ENCODE measurements at places on chromosomes 16 and 17. TPM values are rescaled to one million over a fixed set of nuclear protein-coding genes. Genes with fewer than 3 reads are reported as not detected.

The CCDC144A gene
- total RNA-seq = 0.81 TPM

The ITGAD gene
- not detected for total RNA-seq

The KRT37 gene
- not detected for total RNA-seq

The TUFM gene
- total RNA-seq = 161 TPM

The USP6 gene
- total RNA-seq = 0.13 TPM

The TMED6 gene
- total RNA-seq = 0.53 TPM

The GPR142 gene
- 0.26 TPM for total RNA-seq

The WFIKKN1 gene
- 11.6 TPM for total RNA-seq

The ASPHD1 gene
- 4.1 TPM for total RNA-seq

The SPIRE2 gene
- 12.8 TPM for total RNA-seq

The HAPSTR1 gene
- total RNA-seq = 65.4 TPM

The SLC5A10 gene
- total RNA-seq = 0.29 TPM

The KRTAP2-3 gene
- total RNA-seq = not detected

The CSF3 gene
- total RNA-seq = not detected

The CD300E gene
- 1.5 TPM for total RNA-seq

The SPNS1 gene
- total RNA-seq = 55.2 TPM

The CD300LF gene
- not detected for total RNA-seq

The CPNE7 gene
- 1.7 TPM for total RNA-seq

The KRT14 gene
- total RNA-seq = not detected

The ABCC3 gene
- total RNA-seq = 0.22 TPM

The MYH8 gene
- not detected for total RNA-seq

The RAB11FIP3 gene
- 68.9 TPM for total RNA-seq

The HBZ gene
- total RNA-seq = not detected

The RNF222 gene
- total RNA-seq = not detected

The ZC3H7A gene
- 38.5 TPM for total RNA-seq

The ENPP7 gene
- not detected for total RNA-seq

The TRAF4 gene
- 149 TPM for total RNA-seq

The OTOA gene
- total RNA-seq = not detected

The KRTAP4-1 gene
- total RNA-seq = not detected

The RAB26 gene
- total RNA-seq = 5.4 TPM

The CLDN7 gene
- total RNA-seq = 142 TPM

The DOK4 gene
- 14.9 TPM for total RNA-seq

The CDH1 gene
- total RNA-seq = 119 TPM

The KRT12 gene
- total RNA-seq = not detected

The DLX3 gene
- 0.97 TPM for total RNA-seq

The CCL15 gene
- total RNA-seq = not detected

The RAB40B gene
- 3.9 TPM for total RNA-seq

The NRN1L gene
- total RNA-seq = 4.7 TPM

The OSGIN1 gene
- 2.7 TPM for total RNA-seq

The TP53TG3C gene
- total RNA-seq = not detected

All from endodermal cell (in vitro differentiated cells).